ENCODE measurements at places on chromosomes 6 and 20.
A peak's percentile ranks its signal among the peaks of the same experiment; 100 is the strongest.

GRCh38 chr20:37179683-37180524, 556 bp upstream of the MROH8 start:
- peak; percentile 54 for DNase-seq

DNA sequence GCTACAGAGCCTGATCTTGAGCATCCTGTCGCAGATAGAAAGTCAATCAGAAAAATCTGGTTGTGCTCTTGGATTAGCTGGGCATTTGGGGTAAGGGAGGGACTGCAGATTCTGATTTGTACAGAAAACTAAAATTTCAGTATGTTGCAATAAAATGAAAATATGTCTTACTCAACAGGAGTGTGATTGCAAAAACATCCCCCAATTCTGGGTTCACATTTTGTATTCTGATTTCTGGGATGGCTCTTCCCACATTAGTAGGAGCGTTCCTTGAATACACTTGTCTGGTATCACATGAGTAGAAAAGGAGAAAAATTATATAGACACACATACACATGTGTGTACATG, 40.5 kb downstream of the PANK2 start:
- no peak for DNase-seq

GRCh38 chr6:167872538-167873210, 46.0 kb downstream of the AFDN start:
- no peak for DNase-seq

DNA sequence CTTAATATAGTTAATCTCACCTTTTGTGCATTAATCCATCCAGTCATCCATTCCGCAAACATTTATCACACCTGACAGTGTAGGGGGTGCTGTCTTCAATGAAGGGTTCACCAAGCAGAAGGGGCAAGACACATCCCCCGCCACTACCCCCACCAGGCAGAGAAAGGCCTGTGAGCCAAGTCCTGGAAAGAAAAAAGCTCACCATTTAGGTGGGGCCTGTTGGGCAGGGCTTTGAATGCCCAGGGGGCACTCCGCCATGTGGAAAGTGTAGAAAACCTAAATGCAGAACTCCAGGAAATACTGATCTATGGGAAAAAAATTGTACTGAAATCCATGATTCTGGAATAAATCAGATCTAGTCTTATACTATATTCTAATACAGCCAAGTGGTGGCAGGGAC, 4.8 kb upstream of the STX16 start:
- DNase-seq = no peak

DNA sequence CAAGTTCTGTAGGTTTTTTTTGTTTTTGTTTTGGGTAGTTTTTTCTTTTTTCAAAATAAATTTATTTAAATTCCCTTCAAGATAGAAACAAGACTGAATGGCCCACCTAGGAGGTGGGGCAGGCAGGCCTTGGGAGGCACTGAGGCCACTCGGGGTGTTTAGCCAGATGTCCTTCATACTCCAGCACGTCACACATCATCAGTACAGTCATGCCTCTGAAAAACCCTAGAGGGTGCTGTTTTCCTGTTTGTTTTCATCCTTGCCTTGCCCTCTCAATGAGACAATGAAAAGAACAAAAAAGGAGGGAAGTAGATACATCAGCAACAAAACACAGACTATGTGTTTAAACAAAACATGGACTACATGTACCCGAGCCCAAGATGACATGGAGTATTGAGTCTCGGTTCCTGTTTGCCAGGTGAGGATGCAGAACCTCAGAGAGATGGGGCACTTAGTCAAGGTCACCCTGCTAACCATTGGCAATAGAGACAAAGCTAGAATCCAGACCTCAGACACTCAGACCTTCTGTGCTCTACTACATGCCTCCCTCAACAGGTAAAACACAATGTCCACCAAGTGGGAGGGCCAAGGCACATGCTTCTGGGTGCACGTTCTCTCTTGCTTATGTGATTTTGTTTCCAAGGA, 26.8 kb upstream of the CLIC5 start:
- DNase-seq = peak; percentile 32

GRCh38 chr6:43812850-43813578, 43.0 kb downstream of the VEGFA start:
- no peak for DNase-seq

Data from fibroblast of skin of abdomen (primary cell).